ENCODE measurements at places on chromosomes 5 and 9.

DNA sequence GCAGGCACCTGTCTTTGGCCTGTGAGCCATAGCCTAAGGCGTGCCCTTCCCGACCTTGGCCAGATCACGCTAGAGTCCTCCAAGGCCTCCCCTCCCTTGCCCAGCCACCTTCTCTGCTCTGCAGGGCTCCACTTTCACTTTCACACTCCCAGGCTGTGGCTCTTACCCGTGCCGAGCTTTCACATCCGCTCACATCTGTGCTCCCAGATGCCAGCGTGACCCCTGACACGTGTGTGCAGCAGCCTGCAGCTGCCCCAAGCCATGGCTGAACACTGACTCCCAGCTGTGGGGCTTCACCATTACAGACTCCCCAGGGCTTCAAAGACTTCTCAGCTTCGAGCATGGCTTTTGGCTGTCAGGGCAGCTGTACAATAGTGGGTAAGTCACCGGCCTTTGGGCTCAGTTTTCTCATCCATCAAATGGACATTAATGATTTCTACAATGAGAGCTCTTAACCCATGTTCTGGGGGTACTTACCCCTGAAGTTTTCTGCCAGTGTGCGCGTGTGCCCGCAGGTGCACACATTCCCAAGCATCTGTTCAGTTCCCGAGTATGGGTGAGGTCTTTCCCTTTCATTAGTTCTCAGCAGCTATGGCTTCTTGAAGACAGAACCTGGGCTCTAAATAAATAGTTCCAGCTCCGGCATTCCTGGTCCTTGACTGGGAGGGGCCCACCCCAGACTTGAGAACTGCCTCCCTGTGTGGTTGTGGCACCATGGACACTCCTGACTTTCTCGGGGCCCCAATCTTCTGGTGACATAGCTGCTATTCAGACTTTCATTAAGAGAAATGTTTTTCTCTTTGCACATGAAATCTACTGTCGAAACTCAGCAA lies 118.6 kb downstream of the RGS3 start:
- DNase-seq = peak; percentile 53

DNA sequence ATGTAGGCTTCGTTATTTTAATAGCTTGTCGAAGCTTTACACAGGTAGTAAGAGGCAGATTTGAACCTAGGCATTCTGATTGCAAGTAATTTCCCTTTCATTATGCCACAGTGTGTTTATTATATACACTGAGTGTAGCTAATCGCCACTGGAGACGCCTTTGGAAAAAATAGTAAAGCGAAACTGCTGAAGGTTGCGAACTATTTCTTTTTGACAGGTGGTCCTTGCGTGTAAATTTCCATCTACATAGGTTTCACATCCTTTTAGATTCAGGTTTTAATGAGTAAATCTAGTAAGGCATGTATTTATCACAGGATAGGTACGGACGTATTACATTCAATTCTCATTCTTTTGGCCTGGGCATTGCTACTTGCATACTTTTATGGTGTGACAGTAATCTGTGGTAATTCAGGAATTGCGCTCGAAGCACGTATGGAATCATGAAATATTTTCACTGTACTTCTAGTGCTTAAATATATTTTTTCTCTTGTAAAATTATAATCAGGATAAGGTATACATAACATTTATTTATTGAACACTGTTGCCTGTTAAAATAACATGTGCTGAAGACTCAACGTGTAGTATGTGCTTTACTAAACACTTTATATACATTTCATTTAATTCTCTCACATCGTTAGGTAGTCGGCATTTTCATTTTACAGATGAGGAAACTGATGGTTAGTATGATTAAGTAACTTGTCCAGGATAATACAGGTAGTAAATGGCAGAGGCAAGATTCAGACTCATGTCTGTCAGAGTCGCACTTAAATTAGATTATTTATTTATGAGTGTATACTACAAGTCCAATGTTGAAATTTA lies 1.8 kb downstream of the MARCHF6 start:
- no peak for DNase-seq

GRCh38 chr5:154647114-154647760 lies 107.9 kb upstream of the LARP1 start:
- DNase-seq = no peak

DNA sequence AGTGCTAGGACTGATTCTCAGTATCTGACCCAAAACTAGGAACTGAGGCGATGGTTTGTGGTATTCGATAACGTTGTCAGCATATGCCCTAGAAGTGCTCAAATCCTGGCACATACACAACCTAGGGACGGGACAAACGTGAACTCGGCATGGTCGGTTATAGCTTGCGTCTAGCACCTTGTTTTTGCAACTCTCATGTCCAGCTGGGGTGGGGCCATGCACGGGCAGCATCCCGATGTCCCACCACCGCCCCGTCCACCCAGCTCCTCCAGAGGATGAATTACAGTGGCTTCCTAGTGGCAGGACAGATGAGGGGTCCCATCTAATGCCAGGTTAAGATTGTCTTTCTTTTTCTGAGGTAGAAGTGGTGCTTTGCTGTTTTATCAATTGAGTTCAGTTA lies 31.6 kb downstream of the PROP1 start:
- DNase-seq = no peak

DNA sequence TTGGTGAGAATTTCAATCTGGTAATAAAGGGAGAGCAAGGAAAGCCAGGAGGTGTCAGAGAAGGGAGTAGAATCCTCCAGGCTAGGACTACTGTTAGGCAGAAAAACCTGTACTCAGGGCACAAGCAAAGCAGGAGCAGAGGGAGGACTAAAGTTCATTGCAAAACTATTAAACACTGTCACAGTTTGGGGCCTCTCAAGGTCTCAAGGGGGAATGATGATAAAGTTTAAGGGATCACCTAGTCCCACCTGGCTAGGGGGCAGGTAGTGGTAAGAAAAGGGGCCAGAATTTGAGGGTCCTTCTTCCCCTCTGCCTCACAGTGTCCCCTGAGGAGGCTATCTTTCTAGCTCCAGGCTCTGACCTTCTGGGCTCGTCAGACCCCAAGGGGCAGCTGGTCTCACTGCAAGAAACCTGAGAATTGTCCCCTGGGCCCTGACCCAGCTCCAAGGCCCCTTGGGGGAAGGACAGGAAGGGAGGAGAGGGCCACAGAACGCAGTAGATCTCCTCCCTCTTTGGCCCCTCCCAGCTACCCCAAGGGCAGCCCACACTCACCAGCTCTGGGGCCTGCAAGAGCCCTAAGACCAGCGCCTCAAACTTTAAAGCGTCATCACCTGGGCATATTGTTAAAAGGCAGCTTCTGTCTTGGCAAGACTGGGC lies 974 bp downstream of the CCDC69 start:
- DNase-seq = no peak

GRCh38 chr5:127358284-127358683 lies 67.7 kb downstream of the MEGF10 start:
- DNase-seq = no peak

DNA sequence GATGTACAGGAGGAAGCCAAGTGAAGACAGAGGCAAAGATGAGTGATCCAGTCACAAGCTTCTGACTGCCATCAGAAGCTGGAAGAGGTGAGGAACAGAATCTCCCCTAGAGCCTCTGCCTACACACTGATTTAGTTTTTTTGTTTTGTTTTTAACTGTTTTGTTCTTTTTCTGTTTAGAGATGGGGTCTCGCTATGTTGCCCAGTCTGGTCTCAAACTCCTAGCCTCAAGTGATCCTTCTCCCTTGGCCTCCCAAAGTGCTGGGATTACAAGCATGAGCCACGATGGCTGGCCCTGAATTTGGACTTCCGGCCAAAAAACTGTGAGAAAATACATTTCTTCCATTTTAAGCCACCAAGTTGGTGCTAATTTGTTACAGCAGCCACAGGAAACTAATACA lies 204.7 kb upstream of the ZNF608 start:
- DNase-seq = no peak

DNA sequence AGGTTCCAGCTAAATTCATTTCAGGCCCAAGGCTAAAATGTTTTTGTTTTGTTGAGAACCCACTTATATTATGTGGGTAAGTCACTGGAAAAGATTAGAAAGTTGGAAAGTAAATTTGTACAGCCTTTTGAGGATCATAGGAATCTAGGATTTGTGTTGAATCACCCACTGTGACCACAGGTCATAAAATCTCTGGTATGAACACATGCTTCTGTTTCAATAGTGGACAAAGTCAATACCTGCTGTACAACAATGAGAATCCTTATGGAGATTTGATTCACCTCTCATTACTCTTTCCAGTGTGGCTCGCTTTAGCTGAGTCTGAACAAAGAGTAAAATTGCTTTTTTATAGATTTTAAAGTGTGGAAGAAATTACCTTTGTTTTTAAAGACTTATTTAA lies 369.5 kb downstream of the TMEM167A start:
- DNase-seq = no peak

- no peak for DNase-seq
Measured at GRCh38 chr9:93228030-93228429, 44.1 kb downstream of the WNK2 start.

- DNase-seq = peak; percentile 61
Measured at GRCh38 chr9:14271093-14271673, 42.8 kb downstream of the NFIB start.

- no peak for DNase-seq
Measured at GRCh38 chr5:150214289-150214688, 24.4 kb downstream of the SLC6A7 start.

DNA sequence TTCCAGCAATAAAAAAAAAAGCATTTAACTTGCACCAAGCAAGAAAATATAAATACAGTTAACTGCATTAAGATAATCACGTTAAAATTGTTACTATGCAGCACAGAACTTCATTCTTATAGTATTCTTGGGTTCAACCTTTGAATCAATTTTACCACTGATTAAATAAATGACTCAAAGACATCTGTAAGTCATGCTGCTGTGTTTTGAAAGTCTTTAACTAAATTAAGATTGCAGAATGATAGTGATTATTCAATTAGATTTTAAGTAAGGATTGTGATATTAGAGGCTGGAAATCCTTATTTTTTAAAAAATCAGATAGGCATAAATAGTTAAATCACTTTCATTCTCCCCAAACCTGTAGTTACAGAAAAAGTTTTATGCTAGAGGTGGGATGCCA lies 116.4 kb downstream of the SCAMP1 start:
- DNase-seq = no peak

GRCh38 chr5:137147346-137147745 lies 351.8 kb downstream of the SPOCK1 start:
- no peak for DNase-seq

DNA sequence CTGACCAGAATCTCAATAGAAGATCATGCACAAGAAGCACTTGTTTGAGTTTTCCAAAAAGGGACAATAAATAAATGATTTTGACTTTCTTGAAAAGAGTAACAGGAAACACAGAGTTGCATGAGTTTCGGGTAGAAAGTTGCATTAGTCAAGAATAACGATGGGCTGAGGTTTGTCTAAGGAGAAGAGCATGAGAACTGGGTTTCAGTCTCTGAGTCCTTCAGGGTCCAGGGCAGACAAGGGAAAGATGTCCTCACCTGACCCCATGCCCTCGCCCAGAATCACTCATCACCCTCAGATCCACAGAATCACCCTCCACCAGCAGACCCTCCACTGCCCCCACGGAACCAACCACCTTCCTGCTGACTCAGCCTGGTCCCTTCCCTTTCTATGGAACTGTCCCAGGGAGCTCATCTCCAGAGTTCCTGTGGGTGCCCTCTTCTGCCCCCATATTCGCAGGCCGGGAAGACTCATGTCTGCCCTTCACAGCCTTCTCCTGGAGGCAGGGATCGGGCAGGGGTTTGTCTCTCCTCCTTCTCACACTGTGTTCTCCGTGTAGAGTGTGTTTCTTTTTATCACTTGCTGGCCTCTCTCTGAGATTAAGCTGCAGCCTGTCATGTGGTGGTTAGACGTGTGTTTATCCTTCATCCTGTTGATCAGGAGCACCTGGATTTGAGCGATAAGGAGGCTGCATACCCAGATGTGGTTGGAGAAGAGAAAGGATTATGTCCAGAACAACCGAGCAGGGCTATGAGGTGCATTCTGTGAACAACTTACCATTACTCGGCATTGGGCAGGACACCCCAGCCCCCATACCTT lies 442.6 kb downstream of the MAT2B start:
- no peak for DNase-seq

GRCh38 chr9:70011366-70011765 lies 32.3 kb upstream of the MAMDC2 start:
- no peak for DNase-seq

GRCh38 chr5:90645024-90645610 lies 86.5 kb downstream of the ADGRV1 start:
- DNase-seq = no peak

- DNase-seq = no peak
Measured at GRCh38 chr5:13189532-13189931, 755.0 kb downstream of the DNAH5 start.

DNA sequence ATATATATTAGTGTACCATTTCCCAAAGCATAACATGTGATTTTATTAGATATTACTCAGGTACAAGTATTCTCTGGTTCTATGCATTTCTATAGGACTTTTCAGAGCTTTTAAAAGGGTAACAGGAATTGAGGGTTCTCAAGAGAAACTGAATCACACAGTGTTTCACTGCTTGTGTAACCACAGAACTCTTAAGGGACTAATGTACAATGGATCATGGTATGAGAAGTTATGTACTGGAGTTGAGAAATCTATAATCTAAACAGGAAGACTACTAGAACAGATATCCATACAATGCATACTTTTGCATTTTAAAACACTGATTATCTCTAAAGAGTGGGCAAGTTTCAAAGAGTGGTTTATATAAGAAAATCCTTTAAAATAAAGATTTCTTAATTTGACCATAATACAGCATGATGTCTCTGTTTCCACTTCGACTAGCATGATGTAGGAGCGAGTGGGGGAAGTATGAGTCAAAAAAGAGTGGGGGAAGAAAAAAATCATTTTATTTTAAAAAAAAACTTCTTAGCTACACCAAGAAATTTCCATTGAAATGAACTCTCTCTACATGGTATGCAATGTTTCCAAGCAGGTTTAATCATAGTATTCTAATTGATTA lies 183.5 kb downstream of the RFX3 start:
- DNase-seq = no peak

DNA sequence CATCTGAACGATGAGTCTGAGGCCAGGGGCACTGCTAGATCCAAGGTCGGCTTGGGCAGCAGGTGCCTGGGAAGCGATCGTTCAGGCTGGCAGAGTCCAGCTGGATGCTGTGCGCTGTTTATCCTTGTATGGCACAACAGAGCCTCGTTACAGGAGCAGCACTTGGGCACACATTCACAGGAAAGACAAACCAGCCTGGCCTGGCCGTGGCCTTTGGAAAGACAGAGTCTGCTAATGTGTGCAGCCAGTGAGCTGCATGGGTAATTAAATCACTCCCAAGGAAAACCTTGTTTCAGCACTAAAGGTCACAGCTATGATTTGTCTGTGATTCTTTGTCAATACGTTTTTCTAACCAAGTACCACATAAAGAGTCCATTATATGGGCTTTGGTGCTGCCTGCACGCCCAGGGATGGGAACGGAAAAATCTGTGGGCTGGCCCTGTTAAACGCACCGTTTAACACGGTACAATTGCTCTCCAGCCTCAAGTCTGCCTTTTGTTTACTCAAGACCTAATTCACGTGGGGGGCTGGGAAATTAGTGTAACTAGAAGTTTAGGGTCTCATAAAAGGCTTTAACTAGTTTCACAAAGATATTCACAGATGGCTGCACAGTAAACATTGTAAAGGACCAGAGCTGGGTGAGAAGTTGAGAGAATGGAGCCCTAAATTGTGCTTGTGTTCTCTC lies 509.3 kb downstream of the KDM4C start:
- DNase-seq = no peak

All from NCI-H2029 treated with DMSO at 0.1 percent for 48 hours (cell line).